MG63 (cell line): ENCODE measurements at places on chromosomes 4 and X. TPM values are rescaled to one million over a fixed set of nuclear protein-coding genes. Genes with fewer than 3 reads are reported as not detected.

Gene HTN3
- total RNA-seq: not detected in 2 replicates

Gene TLR10
- total RNA-seq: not detected in 2 replicates

Gene SSX4B
- total RNA-seq: not detected in 2 replicates

Gene TCEAL6
- total RNA-seq: not detected in 2 replicates

Gene STK32B
- total RNA-seq: not detected in 2 replicates

Gene SPANXB1
- total RNA-seq: not detected in 2 replicates

Gene HCFC1
- 7.8 and 12.8 TPM in 2 replicates for total RNA-seq

Gene CDX4
- not detected in 2 replicates for total RNA-seq

Gene DUX4
- total RNA-seq: not detected in 2 replicates

Gene FAAH2
- not detected in 2 replicates for total RNA-seq

Gene SPIN2A
- not detected in 2 replicates for total RNA-seq

Gene ADH6
- total RNA-seq: not detected in 2 replicates

Gene FAM9A
- total RNA-seq: not detected in 2 replicates

Gene CFAP299
- 0.76 TPM in 1 of 2 replicates, not detected in the other for total RNA-seq

Gene CXorf65
- not detected in 2 replicates for total RNA-seq

Gene GPRIN3
- total RNA-seq: not detected in 2 replicates

GRCh38 chr4:1199556-1200331 lies 27.4 kb upstream of the SPON2 start:
- DNase-seq: no peak

DNA sequence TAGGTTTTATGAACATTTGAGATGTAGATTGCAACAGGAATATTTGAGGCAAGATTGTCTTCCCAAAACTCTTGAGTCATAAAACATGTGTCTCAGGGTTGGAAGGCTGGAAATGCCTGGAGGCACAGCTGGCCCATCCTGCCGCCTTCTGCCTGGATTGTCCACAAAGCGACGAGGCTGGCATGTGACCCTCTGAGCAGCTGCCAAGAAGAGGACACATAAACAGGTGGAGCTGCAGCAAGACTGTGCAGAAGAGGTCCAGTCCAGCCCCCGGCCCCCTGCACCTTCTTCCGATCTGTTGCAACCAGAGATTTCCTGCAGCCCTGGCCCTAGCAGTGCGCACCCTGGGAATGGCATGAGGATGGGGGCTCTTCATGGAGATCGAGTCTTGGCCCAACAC lies 101.9 kb upstream of the BCOR start:
- DNase-seq: no peak

- peak; percentile 90 for DNase-seq
These were observed 361.1 kb upstream of the BOD1L1 start for GRCh38 chr4:13988353-13989305.

- DNase-seq: no peak
These were observed 62.8 kb downstream of the CCSER1 start for GRCh38 chr4:90189946-90190345.

DNA sequence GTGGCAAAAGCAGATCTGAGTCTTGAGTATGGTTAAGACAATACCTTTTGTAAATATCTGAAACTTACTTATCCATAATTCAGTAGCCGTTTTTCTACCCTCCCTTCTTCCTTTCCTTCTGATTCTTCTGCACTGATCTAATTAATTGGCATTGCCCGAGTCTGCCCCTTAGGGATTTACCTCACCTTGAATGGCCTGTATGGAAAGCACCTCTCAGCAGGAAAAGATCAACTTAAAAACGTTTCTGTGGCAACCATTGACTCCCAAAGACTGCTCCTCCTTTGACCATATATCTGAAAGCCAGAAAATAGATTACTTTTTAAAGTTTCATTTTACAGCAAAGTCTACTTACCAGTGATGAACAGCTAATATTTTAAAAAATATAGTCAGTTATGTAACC lies 496.5 kb upstream of the LCORL start:
- DNase-seq: no peak

DNA sequence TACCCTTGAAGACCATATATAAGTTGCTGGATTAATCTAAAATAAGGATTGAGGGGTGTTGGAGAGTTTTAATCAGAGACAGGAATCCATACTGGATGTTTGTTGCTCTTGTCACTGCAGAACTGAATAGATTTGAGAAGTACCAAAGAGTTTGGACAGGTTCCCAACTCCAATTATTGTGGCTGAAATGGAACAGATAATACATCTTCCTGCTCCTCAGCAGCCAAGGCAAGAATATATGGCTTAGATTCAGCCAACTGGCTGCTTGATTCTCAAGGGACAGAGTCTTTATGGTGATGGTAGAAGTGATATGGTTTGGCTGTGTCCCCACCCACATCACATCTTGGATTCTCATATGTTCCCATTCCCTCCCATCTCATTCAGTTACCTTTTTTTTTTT lies 97.0 kb upstream of the PDHA2 start:
- DNase-seq: no peak

DNA sequence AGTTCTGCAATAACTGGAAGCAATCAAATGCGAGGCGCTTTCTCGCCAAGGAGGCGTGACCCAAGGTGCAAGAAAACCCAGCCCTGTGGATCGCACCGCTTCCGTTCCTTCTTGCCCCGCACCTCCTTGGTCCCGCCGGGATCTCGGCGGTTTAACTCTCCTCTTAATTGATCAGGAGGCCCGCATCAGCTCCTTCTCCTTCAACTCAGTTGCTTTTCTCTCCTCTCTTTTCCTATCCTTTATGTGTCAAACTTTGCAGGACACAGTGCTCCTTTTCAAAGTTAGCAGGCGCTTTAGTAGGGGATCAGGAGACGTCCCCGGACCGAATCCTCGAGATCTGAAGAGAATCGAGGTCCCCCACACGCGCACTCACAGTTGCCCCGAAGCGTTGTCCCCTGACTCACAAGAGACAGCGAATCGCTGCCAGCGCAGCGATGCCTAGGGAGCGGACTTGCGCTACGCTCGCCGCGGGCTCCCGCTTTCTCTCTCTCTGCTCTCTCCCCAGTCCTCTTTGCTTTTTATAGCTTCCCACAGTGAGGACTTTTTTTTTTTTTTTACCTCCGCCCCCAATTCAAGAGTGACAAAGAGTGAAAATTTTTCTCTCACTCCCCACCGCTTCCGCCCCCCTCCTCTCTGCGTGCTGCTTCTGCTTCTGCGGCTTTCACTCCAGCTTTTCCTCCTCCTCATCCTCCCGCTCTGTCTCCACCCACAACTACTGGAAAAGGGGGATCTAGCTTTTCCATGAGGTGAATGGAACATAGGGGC lies at the start of gene DKK2:
DKK2 (minus strand) TSS at position 495 of the 765 bp plus-strand sequence. CDS start 722 bp downstream, outside the sequence.
- peak; percentile 34 for DNase-seq

DNA sequence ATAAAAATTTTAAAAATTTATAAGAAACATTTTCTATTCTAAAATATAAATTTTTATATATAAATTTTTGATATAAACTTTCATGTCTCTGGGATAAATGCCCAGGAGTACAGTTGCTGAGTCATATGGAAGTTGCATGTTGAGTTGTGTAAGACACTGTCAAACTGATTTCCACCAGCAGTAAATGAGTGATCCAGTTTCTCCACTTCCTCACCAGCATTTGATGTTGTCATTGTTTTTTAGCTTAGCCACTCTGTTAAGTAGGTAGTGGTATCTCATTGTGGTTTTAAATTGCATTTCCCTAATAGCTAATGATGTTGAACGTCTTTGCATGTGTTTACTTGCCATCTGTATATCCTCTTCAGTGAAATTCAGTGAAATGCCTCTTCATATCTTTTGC lies 66.5 kb downstream of the MAMLD1 start:
- no peak for DNase-seq

GRCh38 chrX:68851082-68851481 lies 22.3 kb downstream of the EFNB1 start:
- DNase-seq: no peak

DNA sequence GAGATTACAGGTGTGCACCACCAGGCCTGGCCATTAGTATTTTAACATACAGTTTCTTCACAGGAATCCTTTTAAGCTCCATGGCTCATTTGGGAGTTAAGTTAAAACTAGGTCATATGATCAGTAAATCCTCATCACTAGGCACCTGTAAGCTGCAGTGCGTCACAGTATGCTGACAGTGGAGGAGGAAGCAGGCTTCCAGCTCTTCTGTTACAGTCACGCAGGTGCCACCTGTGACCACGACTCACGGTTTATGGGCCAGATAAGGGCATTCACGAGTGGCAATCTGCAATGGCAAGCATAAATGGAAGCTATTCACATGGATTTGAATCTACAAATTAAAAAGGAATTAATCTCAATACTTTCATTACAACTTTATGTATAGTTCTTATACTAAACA lies 129.4 kb upstream of the BCOR start:
- DNase-seq: no peak

- no peak for DNase-seq
These were observed 332 bp upstream of the RENBP start for GRCh38 chrX:153944800-153945150.

DNA sequence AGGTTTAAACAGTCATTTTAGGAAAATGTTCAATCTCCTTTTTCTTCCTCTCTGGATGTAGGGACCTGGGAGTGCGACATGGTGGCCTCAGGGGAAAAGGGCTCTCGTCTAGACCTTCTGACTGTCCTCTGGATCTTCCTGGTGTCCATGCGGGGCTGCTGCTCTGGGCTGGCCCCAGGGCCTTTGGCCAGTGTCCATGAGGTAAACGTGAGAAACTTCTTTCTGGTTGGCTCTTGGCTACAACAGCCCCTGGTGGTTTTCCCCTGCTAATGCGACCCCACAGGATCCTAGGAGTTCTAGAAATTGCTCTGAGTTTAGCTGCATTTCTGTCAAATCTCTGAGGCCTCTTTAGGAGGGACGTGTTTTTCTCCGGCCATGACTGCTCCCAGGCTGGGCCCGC lies 85.7 kb downstream of the MFAP3L start:
- no peak for DNase-seq

DNA sequence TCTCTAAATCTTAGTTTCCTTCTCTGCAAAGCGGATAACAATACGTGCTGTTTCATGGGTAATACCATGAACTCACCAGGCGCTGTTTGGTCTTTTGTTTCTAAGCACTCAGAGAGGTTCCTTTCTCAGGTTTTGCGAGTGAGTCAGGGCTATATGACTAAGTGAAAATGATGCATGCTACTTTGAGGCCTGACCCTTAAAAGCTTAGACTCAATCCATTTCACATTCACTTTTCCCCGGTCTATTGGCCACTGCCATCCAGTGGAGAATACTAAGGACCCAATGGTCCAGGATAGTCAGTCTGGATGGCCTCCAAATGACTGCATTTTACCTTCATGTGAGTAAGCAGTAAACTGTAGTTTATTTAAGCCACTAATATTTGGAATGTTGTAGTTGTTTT lies 400.8 kb upstream of the SLIT2 start:
- peak; percentile 26 for DNase-seq

- DNase-seq: no peak
These were observed 183.0 kb upstream of the PGRMC2 start for GRCh38 chr4:128470492-128471053.

DNA sequence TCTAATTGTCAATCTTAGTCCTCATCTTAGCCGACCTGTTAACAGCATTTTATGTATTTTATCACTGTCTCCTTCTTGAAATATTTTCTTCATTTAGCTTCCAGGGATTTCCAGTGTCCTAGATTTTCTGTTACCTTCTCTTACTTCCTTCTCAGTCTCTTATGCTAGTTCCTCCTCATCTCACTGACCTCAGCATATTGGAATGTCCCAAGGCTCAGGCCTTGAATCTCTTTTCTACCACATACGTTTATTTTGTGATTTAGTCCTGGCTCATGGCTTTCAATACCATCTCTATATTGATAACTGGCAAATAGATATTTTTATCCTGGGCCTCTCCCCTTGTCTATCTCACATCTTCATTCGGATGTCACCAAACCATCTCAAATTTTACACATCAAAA lies 61.1 kb downstream of the IQCM start:
- DNase-seq: no peak

DNA sequence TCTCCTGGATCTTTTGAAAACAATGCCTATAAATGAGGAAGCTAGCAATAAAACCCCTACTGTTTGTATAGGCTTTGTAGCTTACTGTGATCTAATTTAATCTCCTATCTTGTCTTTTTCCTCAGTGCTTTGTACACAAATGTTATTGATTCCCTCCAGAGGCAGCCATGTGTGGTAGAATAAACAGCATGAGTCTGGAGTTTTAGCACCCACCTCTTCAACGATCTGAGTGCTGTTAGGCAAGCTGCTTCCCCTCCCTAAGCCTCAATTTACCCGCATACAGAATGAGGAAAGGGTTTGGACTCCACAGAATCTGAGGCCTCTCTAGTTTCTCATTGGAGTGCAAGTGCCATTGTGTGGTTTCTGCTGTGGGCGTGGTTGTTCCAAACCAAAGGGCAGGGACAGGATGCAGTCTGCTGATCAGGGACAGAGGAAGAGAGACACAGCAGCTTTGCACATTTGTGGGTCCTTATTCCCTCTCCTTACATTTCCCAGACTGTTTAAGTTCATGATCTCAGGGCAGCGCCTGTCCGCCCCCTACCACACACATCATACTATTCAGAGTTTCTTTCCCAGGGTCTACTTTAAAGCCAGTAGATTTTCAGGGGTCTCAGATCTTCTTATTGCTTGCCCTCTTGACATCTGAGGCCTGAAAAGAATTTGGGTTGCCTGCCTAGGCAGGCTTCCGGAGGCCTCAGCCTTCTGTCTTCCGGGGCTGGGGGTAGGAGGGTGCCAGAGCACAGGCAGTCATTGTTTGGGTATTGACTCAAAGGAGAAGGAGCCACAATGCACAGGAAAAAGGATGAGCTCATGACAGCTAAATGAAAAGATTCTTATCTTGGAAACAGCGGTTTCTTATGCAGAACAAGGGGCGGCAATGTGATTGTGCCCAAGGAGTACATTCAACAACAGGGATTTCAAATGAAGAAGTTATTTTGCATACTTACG lies 114.9 kb upstream of the TEX13D start:
- no peak for DNase-seq

DNA sequence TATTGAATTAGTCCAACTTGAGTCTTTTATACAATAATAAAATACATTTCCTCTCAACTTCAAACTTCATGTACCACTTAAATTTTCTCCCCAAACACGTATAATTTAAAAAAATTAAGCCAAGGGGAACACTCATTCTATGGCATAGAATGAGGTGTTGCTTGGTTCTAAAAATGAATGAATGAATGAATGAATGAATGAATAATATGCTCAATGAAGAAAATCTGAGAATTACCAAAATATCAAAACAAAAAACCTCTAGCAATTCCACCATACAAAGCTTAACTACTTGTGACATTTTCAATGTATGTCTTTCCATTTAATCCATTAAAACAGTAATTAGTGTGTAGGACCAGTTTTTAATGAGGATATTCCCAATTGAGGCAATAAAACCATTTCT lies 62.7 kb upstream of the PLAC8 start:
- no peak for DNase-seq

GRCh38 chr4:7800410-7800809 lies 139.3 kb downstream of the AFAP1 start:
- DNase-seq: no peak
